Activated naive CD4-positive, alpha-beta T cell (primary cell): ENCODE measurements at places on chromosomes 3 and 15.

DNA sequence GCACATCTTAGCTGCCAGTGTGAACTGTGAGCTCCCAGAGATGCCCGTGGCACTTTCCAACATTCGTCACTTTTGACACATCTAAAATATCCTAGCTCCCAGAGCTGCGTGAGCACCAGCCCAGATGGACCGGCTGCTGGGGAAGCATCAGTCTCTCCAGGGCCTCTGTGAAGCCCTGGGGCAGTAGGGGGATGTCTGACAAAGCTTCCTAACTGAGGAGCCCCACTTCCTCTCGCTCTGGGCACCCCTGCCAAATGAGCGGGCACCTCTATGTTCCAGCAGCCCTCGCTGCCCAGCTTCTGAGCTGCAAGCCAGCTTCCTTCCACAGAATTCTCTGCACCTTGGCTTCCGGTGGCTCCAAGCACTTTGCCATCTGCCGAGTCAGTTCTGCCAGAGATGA is 91.1 kb downstream of the LIPC start:
- no peak for DNase-seq

DNA sequence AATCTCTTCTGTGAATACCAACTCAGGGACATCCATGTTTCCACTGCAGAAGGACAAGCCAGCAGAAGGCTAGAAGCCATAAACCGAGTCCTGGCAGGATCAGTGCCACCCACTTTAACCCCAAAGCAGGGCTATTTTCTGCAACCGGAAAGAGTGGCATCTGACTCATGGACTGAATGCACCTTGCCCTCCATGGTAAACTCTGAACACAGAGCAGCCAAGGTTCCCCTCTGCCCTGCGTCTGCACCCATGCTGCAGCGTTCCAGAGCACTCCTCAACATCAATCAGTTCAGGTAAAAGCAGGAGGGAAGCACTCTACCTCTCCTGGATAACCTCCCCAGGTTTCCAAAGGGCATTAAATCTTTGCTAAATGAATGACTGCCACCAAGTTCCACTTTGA is 801 bp upstream of the NGRN start:
- DNase-seq: no peak

GRCh38 chr3:189673535-189673934 is 42.3 kb downstream of the TP63 start:
- DNase-seq: no peak

GRCh38 chr3:49263159-49263889 is 13.7 kb downstream of the C3orf62 start:
- no peak for DNase-seq

- no peak for DNase-seq
Observed at GRCh38 chr3:151555523-151555922, 94.7 kb upstream of the IGSF10 start.

DNA sequence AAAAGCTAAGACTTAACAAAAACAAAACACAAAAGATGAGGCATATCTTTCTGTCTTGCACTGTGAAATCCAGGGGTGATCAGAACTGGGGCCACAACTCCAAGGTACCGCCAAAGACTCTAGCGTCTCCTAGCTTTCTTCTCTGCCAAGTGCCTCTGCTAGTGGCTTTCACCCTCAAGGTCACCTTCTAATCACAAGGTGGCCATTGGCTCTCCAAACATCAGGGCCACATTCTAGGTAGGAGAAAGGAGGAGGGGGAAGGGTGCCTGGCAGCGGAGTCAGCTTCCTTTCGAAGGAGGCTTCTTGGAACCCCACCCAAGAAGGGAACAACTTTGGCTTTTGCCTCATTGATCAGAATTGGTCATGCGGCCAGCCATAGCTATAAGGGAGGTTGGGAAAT is 168.8 kb upstream of the SMAD3 start:
- no peak for DNase-seq

GRCh38 chr3:154152741-154153140 is 31.6 kb downstream of the ARHGEF26 start:
- DNase-seq: no peak

DNA sequence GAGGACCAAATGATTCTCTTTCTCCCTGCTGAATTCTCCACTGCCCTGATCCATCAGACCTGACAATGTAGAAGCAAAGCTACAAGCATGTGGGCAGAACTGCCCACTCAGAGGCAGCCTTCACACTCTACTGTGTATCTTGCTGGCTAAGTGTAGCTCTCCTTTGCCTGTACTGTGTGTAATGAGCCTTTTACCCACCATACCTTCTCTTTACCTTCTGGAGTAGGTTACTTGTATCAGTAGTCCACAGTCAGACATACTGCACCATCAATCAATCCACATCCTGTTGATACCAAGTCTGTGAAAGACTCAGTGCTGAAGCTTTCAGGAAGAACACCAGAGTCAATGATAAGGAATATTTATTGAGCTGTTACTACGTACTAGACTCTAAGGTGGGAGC is 440.7 kb upstream of the ARHGEF26 start:
- no peak for DNase-seq

- DNase-seq: no peak
Observed at GRCh38 chr15:66985653-66986052, 79.7 kb upstream of the SMAD3 start.

DNA sequence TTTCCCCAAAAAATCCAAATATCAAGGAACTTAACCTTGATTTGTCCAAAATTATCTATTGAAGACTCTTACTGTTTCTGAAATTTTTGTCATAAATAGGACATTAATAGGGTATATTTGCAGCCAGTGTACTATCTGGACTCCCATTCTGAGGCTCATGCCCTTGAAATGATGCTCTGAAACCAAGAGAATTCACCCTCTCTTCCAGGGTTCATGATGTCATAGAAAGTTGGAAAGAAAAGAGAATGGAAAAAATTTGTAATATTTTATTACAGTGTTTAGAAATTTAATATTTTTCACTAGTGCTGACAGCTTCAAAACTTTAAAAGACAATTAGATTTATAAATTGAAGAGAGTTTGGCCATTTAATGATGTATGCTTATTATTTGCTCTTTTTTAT is 712.5 kb downstream of the MCTP2 start:
- DNase-seq: no peak

DNA sequence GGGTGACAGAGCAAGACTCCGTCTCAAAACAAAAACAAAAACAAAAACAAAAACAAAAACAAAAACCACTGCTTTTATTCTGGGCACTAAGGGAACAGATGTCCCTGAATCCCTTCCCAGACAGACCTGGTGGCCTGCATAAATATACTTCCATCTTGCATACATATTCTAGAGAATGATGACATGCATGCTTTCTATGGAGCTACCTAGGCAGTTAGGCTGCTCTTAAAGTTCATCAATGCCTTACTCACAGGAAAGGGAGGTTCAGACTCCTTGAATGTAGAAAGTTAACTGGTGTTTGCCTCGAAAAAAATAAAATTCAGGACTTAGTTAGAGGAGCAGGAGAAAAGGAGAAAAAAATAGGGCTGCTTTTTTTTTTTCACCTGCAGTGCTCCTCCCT is 72.6 kb downstream of the C3orf38 start:
- no peak for DNase-seq

DNA sequence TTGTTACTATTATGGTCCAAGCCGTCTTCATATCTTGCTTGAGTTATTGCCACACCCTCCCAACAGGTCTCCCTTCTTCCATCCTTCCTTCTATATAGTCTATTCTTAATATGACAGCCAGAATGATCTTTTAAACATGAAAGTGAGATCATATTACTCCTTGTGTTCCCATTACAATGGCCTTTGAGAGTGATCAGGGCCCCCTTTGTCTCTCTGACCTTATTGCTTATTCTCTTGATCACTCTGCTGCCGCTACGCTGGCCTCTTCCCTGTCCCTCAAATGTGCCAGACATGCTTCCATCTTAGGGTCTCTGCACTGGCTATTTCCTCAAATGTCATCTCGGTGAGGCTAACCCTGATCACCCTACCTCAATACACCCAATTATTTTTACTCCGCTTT is 38.1 kb downstream of the UBE2E2 start:
- DNase-seq: no peak

GRCh38 chr15:68885070-68885469 is 45.3 kb upstream of the SPESP1 start:
- DNase-seq: no peak

GRCh38 chr3:36937492-36937891 is 7.4 kb downstream of the TRANK1 start:
- DNase-seq: no peak

GRCh38 chr15:80375968-80376891 is 28.0 kb upstream of the ARNT2 start:
- no peak for DNase-seq

DNA sequence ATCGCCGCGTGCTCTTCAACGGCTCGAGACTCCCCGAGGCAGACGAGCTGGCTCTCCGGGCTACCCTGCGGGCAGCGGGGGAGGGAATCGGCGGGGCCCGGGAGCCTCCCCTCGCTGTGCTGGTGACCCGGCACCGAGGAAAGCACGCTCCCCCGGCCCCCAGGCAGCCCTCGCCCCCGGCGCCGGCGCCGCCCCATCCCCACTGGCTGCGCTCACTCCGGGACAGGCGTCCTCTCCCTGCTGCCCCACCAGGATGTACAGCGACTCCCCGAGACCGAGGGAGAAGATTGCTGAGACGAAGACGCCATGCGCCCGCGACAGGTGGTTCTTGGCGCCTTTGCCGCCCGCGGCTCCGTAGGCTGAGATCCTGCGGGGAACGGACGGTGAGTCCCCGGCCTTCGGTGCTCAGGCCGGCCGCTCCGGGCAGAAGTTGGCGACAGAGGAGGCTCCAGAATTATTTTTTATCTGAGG is 1.7 kb downstream of the LTK start:
- DNase-seq: no peak

DNA sequence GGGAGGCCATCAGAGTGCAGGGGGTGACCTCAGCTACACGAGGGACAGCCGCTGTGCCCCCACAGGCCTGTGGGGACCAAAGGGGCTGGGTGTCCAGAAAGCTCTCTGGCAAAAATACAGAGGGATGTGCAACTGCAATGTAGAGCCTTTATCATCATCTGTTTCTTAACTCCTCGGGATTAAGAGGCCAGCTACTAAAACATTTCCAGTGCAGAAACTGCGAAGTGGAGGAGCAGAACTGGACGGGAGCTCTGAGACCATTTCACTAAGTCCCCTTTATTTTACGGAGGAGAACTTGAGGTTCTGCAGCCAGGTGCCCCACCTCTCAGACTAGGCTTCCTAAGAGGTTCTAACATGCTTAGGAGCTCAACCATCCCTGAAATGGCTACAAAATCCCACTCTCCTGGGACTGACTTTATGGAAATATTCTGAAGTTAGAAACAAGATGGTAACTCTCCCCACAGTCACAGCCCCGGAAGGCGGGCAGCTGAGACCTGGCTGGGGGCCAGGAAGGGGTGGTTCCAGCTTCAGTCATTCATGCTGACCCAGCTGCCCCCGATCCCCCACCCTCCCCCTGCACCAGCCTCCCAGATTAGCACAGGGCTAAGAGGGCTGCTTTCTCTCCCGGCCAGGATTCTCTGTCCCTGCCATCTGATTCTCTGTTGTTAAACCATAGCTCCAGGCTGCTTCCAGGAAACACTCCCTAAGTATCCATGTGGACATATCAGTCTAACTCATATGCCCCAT is 40.3 kb downstream of the UMPS start:
- DNase-seq: no peak

DNA sequence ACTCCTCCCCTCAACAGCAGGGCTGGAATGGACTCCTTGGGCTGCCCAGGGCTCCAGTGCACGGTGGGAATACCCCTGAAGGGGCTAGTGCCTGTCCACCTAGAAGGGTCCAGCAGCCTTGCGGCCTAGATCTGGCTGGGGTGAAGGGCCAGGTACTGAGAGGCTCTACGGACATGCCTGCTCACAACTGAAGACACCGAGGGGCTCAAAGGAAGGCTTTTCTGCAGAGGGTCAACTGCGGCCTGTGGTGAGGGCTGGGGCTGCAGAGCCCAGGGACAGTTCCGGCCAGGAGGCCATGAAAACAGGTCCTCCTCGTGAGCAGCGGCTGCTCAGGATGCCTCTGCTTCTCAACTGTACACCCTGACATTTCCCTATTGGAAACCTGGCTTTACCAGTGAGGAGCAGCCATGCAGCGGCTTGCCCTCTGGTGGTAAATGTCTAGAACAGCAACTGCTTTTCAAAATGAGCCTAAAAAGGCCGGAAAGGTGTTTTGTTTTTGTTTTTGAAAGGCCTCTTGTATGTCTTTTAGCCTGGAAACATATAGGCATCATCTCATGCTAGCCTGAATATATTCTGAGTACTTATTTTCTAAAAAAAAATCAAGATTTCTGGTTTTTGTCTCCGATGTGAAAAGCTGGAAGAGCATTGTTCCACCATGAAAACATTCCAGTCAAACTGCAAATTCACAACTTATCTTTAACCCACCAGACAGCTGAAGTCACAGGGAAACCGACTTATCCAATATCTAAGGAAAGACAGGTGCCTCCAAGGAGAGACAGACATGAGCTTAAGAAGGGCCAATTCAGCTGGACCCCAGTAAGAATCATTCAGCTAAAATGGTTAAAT is 163.4 kb downstream of the KLF13 start:
- DNase-seq: no peak

DNA sequence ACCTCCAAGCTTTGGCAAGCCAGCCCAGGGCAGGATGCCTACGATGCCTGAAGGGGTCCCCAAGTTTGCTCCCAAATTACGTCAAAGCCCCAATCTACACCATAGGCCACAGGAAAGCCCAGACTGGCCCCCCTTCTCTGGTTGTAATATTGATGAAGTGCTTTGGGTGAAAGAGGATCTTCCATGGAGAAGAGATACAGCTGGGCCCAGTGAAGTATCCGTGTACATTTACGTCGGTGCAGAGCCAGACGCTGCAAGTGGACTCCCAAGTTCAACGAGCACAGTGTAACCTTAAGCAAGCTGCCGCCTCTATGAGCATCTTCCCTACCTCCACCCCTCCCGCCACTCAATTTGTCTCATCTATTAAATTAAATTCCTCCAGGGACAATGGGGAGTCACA is 100.1 kb upstream of the TPM1 start:
- no peak for DNase-seq

DNA sequence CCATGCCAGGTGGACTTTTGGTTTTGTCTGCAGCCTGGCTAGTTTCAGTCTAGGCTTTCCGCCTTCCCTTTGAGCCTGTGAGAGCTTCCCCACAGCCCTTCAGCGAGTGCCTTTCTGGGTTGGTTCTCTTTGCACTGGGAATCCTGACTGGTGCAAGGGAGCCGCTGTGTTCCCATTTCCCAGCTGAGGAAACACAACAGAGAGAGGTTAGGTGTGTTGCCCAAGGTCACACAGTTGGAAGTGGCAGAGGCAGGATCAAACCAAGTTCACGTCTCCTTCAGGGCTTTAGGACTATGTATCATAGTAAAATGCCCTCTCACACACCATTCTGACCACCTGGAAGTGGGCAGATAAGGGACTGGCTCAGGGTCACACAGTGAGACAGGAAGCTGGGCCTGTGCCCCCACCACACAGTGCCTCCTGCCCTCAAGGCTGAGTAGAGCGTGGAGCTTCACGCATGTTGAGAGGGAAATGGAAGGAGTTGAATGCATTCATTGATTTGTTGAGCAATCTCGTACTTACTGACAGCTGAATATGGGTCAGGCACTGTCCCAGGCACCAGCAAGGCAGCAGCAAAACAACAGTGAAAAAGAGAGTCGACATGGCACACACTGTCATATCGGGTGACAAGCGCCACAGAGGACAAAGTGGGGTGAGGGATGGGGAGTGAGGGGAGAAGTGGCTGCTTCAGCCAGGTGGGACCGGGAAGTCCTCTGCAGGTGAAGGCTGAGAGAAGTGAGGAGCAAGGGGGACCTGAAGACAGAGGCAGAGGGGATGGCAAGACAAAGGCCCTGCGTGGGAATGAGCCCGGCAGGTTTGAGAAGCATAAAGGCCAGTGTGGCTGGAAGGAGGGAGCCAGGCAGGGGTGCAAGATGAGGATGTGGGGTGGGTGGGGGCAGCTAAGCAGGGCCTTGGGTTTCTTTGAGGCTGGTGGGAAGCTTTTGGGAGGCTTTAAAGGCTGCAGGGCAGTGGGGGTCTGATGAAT is 12.3 kb upstream of the ANPEP start:
- DNase-seq: no peak

GRCh38 chr3:162112719-162113118 is 616.1 kb downstream of the OTOL1 start:
- no peak for DNase-seq
